Stimulated activated CD4-positive, alpha-beta T cell treated with anti-CD3 and anti-CD28 coated beads, Interleukin-1b, Interleukin-23, amount 100 ng/mL, for 1 hour (primary cell): ENCODE measurements at places on chromosomes 11 and 22.

- DNase-seq: no peak
These were observed 64.2 kb downstream of the ADAMTS15 start for GRCh38 chr11:130512662-130513061.

- DNase-seq: no peak
These were observed at the start of gene USH1C for GRCh38 chr11:17544181-17544622. Gene USH1C, minus strand, starts transcription at chr11:17544416. Its CDS starts 109 bp downstream, at chr11:17544307.

GRCh38 chr11:33716243-33716642 lies 15.6 kb upstream of the C11orf91 start:
- no peak for DNase-seq

DNA sequence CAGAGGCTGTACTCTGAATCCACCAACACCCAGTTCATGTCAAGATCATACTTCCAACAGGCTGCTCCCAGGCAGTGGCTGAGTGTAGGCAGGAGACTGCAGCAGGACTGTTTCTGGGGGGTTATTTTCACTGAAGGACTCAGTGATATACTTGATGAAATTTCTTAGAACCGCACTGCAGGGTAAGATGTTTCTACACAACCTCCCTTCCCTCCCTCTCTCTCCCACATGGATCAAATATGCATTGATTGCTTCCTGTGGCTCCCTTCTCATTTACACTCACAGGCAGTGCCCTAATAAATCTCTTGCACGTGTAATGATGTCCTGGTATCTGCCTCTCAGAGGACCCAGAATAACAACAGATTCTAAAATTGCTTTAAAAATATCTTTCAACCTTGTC lies 251.3 kb upstream of the CCDC179 start:
- DNase-seq: no peak

DNA sequence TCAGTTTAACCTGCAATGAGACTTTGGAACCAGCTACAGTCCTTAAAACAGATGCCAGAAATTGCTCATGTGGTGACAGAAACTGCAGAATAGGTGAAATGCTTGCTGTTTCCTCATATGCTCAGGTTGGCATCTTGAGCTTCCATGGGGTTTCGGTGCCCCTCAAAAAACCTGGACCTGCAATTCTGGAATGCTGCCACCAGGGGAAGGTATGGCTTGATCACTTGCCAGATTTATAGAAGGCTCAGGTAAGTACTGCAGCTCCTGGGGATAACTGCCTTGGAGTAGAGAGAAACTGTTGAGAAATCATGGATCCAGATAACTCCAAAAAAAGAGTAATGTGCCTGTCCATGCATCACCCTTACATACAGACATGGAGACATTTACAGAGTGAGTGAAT lies 113.0 kb downstream of the CTTN start:
- no peak for DNase-seq

GRCh38 chr11:95968585-95968984 lies 44.7 kb upstream of the MTMR2 start:
- DNase-seq: no peak

DNA sequence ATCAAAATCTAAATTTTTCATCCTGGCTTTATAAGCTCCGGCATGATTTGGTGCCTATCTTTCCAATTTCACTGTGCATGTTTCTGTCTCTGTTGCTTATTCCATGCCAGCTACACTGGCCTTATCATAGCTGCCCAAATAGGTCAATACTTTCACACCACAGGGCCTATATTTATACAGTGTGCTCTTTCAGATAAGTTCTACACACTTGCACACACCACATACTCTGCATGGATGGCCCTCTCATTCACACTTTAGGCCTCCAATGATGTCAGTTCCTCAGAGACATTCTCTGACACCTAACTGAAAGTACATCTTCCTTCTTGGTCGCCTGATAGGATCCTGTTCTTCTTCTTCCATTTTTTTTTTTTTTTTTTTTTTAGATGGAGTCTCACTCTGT lies 7.0 kb downstream of the ALG8 start:
- no peak for DNase-seq

GRCh38 chr11:35313066-35313759 lies 106.1 kb downstream of the SLC1A2 start:
- DNase-seq: no peak

DNA sequence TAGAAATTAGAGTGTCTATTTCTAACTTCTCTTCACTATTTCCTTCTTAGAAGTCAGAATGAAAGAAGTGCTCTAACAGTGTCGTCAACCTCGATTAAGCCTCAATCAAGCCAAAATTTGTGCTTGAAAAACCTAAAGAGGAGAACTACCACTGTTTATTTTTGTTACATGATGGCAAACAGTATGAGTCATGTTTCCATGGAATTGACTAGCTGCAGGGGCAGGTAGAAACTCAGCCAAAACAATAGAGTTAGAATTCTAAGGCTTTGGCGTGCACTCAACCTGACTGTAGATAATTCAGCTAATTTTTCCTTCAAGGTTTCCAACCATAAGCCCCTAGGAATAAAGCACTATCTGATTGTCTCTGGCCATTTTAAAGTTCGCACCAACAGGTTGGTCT lies 415.9 kb downstream of the ETS1 start:
- DNase-seq: no peak

DNA sequence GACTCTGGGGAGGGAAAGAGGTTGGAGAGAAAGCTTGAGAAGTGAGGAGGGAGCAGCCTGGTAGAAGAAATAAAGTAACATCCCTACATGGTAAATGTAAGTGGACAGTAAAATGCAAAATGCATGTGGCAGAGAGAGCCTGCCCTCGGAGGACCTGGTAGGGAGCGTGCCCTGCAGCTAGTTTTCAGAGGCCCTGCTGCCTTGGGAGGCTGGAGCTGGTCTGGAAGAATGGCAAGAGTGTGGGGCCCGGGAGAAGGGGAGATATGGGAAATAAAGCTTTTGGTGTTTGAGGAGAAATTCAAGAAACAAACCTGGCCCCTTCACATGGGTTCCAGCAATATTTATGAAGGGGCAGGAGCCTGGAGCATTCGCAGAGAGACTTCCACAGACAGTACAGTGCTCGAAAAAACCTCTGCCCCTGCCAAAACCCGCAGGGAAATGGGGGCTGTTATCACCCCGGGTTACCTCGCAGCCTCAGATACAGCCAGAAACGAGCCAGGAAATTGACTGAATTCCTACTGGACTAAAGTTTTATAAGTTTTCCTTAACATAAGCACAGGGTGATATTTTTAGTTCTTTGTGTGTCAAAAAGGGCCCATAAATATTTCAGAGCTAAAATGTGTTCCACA lies 363.0 kb downstream of the TENM4 start:
- no peak for DNase-seq

GRCh38 chr22:33557836-33558235 lies 362.4 kb downstream of the LARGE1 start:
- no peak for DNase-seq

DNA sequence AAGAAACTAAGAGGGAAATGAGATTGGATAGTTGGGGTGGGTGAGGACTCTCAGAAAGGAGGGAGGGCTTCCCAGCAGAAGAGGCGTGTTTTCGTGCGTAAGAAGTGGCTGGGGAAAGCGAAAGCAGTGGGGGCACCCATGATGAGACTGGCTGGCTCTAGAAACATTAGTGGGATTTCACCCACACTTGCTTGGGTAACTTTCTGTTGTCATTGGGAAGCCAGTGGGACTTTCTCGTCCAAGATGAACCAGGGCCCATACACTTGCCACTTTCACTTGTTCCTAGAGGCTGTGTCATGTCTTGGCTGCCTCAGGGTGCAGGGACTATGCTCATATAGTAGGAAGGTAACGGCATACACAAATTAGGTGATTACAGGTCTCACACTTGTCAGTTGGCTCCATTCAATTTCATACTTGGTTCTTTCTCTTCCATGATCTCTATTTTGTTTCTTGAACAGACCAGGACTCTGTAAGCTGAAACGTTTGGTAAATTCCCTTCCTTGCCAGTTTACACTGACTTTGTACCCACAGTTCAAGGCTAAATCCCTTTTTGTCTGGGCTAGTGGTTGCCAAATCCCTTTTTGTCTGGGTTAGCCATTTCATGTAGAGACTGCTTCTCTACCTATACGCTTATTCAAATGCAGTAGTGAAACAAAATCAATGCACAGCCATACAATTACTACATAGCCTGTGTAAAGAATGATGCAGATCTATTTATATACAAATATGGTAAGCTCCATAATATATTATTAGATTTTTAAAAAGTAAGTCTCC lies 42.0 kb upstream of the CXCR5 start:
- no peak for DNase-seq

DNA sequence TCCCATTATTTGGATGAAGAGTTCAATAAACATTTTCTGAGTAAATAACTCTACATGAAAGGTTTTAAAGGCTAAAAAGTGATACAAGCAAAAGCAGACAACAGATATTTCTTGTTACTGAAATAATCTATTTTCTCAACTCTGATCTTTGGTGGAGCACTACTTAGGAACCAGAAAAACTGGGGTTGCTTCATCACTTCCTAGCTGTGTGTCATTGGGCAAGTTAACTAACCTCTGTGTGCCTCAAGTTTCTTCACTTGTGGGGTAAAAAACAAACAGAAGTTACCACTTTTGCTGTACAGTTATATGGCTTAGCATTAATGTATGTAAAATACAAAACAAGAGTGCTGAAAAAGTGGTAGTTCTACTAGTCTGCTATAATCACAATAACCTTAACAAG lies 5.6 kb downstream of the MAPK1 start:
- no peak for DNase-seq
